ENCODE measurements at places on chromosomes 1 and 21.

DNA sequence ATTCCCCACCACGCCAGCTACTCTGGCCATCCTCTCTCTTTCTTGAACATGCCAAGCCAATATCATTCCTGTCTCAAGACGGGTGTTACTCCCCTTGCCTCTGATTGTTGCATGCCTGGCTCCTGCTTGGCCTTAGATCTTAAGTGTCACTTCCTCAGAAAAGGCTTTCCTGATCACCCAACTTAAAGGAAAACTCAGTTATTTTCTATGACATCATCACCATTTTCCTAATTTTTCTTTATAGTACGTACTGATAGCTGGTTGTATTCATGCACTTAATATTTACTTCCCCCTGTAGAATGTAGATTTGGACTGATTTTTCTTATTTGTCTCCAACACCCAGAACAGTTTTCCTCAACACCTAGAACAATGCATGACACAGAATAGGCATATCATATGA, 123.8 kb upstream of the TSPAN2 start:
- DNase-seq: no peak

GRCh38 chr1:39829791-39830533, 41.3 kb upstream of the BMP8B start:
- no peak for DNase-seq

GRCh38 chr1:86247597-86248279, 91.2 kb upstream of the COL24A1 start:
- DNase-seq: no peak

GRCh38 chr1:42380586-42381279, at the start of gene RIMKLA:
Gene RIMKLA (plus strand): TSS chr1:42380792. CDS start chr1:42380935, 143 bp downstream.
- no peak for DNase-seq

DNA sequence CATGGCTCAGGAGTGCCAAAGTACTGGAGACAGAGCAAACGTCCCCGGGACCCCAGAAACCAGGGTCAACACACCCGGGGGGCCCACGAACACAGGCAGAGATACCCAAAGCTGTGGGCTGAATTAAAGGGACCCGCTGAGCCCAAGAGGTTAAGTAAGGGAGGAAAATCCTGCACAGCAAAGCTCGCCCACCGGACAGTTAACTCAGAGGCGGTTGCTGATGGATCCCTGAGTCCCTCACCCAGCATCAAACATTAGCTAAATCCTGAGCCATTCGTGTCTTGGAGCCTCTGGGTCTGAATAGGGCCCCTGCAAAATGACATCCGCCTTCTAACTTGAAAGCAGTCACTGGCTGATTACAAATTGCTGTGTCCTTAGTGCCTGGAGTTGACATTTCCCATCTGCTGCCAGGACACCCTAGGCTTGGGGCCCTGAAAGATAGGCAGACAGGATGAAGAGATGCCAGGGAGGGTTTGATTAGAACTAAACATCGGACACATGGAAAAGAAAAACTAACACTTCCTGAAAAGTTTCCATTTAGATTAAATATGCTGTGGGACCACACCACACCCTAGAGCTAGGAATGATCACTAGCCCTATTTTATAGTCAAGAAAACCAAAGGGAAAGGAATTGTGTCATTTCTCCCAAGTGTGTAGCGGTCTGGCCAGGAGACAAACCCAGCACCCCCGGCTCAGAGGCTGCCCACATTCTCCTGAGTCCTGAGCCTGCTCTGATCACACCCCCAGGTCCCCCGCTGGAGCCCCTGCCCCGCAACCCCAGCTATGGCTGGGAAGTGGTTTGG, 239.3 kb downstream of the NPHP4 start:
- no peak for DNase-seq

GRCh38 chr1:59390307-59390706, 93.4 kb downstream of the FGGY start:
- no peak for DNase-seq

DNA sequence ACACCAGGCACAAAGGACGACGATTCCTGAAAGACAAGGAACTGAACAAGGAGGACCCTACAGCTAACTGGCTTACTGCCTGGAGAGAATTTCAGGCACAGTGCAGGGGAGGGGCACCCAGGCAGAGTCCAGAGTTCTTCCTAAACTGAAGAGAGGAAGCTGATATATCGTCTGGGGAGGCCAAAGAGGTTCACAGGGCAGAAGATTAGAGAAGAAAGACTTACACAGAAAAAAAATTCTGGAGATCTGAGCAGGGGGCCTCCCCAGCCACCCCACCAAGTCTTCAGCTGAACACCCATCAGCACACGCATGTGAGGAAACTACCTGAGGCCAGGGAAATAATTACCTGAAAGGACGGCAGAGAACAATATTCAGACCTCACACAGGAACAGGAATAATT, 24.6 kb downstream of the SORT1 start:
- peak; percentile 49 for DNase-seq

DNA sequence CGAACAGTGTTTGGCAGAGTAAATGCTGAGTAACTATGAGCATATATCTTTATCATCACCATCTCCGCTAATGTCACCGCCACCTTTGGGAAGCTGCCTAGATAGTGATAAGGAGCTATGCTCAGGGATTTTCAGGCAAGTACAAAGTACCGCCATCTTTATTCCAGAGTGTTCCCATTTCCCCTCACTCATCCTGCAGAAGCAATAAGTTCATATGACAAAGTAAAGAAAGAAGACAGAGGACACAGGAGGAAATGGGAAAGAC, 89.6 kb downstream of the TGFBR3 start:
- no peak for DNase-seq

- no peak for DNase-seq
Observed at GRCh38 chr1:98044071-98044697, 123.3 kb upstream of the DPYD start.

- DNase-seq: no peak
Observed at GRCh38 chr1:27536767-27537166, 46.8 kb upstream of the WASF2 start.

- DNase-seq: no peak
Observed at GRCh38 chr1:109156916-109157385, 43.0 kb downstream of the ELAPOR1 start.

DNA sequence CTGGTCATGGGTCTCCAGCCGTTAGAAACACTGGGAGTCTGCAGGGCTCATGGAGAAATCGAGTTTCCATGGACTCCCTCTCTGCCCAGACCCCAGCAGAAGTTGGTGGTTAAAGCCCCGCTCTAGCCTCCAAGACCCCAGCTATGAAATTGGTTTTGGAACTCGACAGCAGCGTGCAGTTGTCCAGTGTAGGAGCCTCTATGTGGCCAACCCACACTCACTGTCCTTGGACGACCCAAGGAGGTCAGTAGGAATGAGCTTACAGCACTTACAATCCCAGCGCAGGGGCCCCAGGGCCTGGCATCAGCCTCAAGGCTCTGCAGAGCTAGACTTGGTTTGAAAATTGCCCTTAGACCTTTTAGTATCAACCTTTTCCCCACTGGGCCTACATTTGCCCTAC, 3.2 kb upstream of the PRDM16 start:
- no peak for DNase-seq

GRCh38 chr1:89847191-89847729, 26.4 kb downstream of the LRRC8D start:
- DNase-seq: peak; percentile 27

- peak; percentile 38 for DNase-seq
Observed at GRCh38 chr1:38000529-38001455, 4.5 kb downstream of the FHL3 start.

DNA sequence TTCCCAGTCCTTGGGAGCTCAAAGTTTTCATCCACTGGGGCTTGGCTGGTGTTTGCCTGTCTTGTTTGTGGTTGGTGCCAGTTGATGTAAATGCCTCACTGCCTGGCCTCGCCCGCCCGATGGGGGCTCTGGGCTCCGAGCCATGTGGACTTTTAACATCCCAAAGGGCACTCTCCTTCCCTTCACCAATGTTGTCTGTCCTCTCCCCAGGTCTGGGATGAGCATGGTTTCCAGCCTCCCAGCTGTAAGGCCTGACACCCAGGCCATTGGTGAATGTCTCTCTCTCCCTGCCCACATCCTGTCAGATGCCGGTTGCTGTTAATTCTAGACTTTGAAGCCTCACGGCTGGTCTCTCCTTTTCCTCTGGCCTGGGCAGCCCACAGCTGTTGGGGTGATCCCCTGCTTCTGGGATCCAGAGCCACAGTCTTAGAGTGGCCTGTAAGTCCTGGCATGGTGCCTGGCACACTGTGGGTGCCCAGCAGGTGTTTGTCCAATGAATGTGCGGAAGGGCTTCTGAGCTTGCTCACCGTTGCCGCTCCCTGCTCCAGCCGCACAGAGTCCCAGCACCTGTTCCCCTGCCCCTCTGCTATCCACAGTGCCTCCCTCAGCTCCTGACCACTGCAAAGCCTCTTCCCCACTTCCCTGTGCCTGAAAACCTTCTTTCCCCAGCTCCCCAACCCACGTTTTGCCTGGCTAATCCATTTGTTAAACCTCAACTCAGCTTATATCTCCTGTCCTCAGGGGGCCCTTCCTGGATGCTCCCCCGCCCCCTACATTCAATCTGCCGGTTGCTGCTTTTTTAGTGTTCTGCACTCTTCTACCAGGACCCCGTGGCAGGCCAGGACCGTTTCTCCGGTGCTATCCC, 3.3 kb upstream of the C1orf174 start:
- no peak for DNase-seq

- no peak for DNase-seq
Observed at GRCh38 chr1:244751271-244751895, 84.1 kb upstream of the COX20 start.

GRCh38 chr1:200445213-200445612, 35.4 kb upstream of the ZNF281 start:
- no peak for DNase-seq

DNA sequence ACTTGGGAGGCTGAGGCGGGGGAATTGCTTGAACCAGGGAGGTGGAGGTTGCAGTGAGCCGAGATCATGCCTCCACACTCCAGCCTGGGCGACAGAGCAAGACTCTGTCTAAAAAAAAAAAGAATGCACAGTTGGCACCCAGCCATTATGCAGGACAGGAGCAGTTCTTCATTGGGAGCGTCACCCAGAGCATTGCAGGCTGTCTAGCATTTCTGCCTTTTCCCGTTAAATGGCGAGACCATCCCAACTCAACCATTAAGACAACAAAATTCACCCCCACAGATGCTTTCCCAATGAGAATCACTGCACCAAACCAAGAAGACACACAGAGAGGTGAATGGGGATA, 105.8 kb downstream of the EDEM3 start:
- DNase-seq: no peak

- DNase-seq: no peak
Observed at GRCh38 chr1:248800459-248800858, 25.3 kb downstream of the SH3BP5L start.

Data from Kasumi-1 (cell line).